ENCODE measurements at places on chromosomes 16 and 17. TPM values are rescaled to one million over a fixed set of nuclear protein-coding genes. Genes with fewer than 3 reads are reported as not detected.

The KRTAP4-3 gene
- not detected for total RNA-seq

The FBXW10 gene
- total RNA-seq, result not detected

The SDR42E1 gene
- total RNA-seq, result 8.7 TPM

The MEOX1 gene
- total RNA-seq, result 0.05 TPM

DNA sequence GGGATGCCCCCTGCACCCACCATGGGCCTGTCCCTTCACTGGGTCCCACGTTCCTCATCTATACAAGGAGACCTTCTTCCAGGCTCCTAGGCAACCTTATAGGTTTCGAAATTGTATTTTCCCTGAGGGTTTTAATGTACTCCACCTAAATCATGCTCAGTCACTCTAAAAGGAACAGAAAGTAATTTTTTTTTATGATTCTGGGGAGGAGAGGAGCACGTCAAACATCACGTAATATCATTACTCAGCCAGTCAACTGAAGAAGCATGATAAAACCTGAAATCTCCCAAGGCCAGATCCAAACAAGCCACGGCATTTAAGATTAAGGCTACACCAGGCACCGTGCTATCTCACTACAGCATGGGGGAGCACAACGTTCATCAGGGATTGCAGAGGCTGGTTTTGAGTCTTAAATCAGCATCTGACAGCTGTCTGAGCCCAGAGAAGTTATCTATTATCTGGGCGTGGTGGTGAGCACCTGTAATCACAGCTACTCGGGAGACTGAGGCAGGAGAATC is 3.9 kb upstream of the TMEM114 start:
- DNase-seq, result no peak

GRCh38 chr17:48457080-48457836 is 27.2 kb upstream of the SKAP1 start:
- peak; percentile 79 for DNase-seq

DNA sequence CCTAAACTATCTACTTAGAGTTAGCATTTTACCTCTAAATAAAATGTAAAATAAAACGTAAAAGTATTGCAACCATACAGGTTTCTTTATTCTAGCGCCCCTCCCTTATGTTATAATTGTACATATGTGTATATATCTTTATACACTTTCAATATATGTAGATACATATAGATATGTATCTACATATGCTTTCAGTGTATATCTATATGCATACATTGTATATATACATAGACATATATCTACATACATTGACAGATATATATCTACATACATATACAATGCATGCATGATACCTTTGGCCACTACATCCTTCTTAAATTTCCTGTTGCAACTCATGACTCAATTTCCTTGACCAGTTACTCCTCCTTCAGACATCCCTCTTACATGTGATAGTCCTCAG is 16.7 kb downstream of the BPTF start:
- peak; percentile 22 for DNase-seq

GRCh38 chr16:68992521-68992920 is 112.9 kb upstream of the HAS3 start:
- peak; percentile 69 for DNase-seq

DNA sequence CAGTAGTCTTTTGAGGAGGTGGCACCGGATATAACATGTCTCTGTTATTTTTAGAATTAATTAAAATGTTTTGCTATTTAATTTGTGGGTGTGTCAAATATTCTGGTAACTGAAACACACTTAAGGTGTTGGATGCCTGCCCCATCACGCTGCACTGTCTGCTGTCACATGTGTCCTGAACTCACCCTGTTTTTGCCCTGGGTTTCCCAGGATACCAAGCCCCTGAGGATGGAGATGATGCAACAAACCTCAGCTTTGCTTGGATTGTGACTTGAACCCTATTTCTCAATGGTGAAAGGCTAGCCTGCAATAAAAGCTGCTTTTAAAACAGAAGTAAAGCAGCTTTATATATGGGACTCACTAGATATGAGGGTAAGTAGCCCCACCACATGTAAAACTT is 11.5 kb upstream of the DUSP14 start:
- DNase-seq, result no peak

The CCL8 gene
- total RNA-seq, result 0.05 TPM

The TUFM gene
- 127 TPM for total RNA-seq

The CD68 gene
- total RNA-seq, result 0.17 TPM

DNA sequence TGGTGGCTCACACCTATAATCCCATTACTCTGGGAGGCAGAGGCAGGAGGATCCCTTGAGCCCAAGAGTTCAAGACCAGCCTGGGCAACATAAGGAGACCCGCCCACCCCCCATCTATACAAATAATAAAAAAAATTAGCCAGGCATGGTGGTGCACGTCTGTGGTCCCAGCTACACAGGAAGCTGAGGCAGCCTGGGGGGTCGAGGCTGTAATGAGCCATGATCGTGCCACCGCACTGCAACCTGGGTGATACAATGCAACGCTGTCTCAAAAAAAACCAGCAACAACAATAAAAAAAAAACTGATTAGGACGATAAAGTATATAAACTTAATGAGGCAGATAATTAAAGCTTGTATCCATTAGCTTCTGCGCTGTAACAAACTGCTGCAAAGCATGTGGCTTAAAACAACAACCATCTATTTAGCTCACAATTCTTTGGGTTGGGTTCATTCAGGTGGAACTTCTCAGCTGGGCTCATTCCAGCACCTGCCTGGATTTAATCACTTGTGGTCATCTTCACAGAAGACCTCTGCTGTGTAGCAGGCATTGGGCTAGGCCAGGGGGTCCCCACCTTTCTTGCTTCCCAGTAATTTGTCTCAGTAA is 45.8 kb downstream of the LCMT1 start:
- no peak for DNase-seq

DNA sequence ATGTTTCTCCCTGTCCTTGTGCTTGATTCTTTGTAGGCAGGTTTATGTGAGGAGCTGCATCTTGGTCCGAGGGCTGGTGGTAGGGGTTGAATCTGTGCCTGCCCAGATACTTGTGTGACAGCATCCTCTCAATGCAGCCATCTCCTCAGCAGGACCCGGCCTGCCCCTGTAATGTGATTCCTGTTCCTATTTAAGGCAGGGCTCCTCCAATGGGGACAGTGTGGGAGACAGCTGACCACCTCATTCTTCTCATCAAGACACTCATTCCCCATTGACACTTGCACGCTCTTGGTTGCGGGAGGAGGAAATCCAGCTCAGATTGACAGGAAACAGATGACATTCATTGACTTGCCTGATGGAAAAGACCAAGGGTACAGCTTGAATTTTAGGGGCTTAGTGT is 384.5 kb downstream of the CPPED1 start:
- no peak for DNase-seq
